ENCODE measurements at places on chromosomes 4 and X.

DNA sequence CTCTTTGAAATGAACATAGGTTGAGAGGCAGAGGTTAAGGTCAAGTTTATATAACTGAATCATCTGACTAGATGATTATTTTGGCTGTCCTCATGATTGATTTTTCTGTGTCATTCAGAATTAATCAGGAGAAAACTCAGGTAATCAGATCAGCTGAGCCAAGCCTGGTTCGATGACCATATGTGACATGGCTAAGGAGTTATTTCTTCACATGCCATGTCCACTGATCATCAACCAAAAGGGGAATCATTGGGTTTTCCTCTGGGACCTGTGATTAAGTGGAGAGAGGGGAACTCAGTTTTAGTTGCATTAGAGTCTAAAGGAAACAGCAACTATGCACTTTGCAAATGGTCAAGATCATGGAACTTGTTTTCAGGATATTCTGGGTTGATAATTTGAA is 20.3 kb upstream of the PACRGL start:
- DNase-seq = no peak

DNA sequence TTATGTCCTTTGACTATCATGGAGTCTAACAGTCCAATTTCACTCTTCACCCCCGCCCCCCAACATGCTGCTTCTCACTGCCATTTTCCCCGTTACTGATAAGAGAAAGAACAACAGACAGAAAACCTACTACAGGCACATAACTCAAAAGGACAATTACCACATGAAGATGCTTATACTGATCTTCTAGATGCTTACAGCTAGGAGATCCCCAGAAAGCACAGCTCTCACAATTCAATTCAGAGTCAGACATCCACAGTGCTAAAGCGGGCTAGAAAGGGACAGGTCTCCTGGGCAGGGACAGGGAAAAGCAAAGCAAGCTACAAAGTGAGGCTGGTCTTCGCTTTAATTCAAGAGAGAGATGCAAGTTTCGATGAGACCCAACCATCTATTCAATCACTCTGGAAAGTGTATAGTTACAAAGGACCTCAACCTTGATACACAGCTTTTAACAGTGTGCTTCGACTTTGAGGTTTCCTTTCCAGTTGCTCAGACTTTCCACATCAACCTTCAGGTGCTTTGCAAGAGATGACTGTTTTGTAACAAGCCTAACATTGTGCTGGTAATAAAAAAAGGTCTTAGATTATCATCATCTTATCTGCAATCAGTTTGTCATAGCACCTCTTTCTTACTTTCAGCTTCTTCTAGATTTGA is 60.9 kb downstream of the LEF1 start:
- peak; percentile 41 for DNase-seq

DNA sequence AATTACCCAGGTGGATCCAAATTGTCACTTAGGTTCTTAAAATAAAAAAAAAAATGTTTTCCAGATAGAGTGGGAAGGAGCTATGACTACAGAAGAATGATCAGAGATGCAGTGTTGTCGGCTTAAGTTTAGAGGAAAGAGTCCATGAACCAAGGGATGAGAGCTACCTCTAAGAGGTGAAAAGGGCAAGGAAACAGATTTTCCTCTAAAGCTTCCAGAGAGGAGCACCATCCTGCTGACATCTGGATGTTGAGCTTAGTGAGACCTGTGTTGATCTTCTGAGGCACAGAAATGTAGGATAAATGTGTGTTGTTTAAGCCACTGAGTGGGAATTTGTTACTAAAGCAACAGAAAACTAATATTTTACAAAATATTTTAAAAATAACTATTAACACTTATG is 498.7 kb downstream of the SPOCK3 start:
- no peak for DNase-seq

DNA sequence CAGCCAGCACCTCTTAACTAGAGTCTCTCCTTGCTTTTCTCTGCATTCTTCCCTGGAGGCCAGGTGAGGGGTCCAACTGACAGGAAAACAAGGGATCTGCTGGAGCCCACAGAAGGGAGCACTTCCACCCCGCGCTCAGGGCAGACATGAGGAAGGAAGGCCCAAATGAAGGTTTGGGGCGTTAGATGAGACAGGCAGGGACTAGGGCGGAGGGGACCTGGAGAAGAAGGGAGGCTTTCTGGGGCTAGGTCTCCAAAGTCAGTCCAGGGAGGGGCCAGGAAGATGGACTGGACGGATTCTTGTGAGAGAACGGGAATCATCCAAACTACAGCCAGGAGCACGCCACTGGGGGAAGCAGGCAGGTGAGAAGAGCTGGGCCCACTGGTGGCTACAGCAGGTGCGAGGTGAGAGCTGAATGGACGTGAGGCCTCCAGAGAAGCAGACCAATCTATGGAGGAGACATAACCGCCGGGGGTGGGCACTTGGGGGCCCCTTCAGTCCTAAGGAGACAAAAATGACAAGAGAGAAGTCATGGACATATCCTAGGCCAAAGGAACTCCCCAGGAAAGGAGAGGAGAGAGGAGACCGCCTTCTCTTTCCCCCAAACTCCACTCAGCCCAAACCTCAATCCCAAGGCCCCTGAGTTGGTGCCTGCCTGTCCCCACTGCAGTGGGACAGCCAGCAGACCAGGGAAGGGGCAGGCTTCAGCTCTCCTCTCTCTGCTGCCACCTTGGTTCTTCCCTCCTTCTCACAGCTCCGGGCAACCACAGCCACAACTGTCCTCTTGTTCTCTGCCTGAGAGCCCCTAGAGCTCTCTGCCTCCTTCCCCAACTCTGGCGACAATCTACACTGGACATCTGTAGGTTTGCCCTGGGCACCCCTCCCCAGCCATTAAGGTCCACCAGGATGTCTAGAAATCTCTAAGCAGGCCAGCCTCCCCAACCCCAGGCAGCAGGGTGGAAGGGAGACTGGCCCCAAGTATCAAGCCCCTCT is 7.0 kb downstream of the APLN start:
- no peak for DNase-seq

GRCh38 chr4:42942216-42942615 is 49.7 kb downstream of the GRXCR1 start:
- no peak for DNase-seq

DNA sequence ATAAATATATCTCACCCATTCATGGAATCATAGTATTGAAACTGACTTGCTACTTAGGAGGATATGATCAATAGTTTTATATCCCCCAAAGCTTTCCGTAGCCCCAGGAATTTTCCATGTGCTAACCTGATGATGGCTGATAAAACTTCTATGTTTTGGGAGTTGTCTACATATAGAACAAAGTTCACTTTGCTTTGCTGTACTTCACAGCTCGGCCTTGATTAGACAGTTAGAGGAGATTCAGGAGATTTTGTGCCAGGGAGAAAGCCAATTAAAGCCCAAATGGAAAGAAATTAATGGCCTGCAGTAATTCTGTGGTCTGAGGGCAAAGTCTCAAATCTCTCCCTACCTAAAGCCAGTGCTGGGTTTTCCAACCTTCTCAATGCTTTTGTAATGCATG is 114.9 kb upstream of the SLC34A2 start:
- no peak for DNase-seq

Measured in activated T-cell treated with anti-CD3 and anti-CD28 coated beads for 4 hours (primary cell).